ENCODE measurements at places on chromosomes 4 and X.

GRCh38 chr4:26837993-26838842 lies 22.4 kb upstream of the STIM2 start:
- no peak for DNase-seq

DNA sequence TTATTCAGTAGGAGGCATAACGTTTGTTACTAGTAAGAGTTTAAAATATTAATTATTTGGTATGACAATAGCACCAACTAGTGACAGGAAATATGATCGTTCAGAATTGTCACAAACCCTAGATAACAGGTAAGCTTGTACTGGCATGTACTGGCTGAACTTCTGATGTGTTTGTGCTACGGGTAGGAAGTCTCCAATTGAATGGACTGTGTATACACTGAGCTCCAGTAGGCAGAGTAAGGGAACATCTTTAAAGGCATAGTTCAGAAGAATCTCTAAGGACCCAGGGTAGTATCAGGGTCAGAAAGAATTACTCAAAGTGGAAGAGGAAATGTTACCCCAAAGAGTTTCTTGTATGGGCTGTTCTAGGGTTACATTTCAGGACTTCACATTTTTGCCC lies 230.4 kb downstream of the EDA2R start:
- no peak for DNase-seq

GRCh38 chr4:55016131-55016530 lies 109.3 kb downstream of the KDR start:
- no peak for DNase-seq

DNA sequence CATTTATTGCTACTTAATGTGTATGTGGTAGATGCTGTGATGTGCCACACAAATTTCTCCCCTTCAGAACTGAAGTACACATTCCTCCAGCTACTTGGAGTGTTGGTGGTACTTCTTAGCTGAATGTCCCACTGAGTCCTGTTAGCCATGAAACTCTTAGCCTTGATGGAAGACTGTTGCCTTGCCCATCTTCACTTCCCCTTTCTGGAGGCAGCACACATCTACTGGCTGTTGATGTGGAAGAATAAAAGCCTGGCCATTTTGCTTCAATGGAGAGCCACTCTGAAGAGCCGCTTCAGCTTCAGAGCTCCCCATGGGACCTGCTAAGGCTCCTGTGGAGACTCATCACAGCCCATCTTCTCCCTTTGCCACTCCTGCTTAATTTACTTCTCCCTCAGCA lies 157.7 kb upstream of the PITX2 start:
- DNase-seq: no peak

- no peak for DNase-seq
These were observed 573.7 kb downstream of the EPHA5 start for GRCh38 chr4:65096630-65097029.

- DNase-seq: no peak
These were observed 71.0 kb downstream of the SNCA start for GRCh38 chr4:89765966-89766365.

GRCh38 chr4:34261799-34262314 lies 1982.5 kb downstream of the ARAP2 start:
- no peak for DNase-seq

- DNase-seq: peak; percentile 27
These were observed 120.7 kb upstream of the TRIM2 start for GRCh38 chr4:153083447-153083947.

DNA sequence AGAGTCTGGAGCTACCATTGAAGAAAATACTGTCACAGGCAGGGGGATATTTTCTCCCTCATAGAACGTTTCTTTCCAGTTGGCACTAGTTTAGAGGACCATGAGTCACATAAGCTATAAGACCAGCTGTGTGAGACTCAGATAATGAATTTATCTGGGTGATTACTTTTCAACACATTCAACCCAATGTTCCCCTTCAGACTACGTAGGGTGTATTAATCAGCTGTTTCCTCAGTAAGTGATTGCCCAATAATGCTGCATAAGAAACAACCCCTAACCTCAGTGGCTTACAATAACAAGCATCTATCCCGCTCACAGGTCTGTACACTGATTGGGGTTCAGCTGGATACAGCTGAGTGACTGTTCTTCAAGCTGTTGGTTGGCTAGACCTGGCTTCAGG lies 38.1 kb downstream of the CBLL2 start:
- DNase-seq: no peak

DNA sequence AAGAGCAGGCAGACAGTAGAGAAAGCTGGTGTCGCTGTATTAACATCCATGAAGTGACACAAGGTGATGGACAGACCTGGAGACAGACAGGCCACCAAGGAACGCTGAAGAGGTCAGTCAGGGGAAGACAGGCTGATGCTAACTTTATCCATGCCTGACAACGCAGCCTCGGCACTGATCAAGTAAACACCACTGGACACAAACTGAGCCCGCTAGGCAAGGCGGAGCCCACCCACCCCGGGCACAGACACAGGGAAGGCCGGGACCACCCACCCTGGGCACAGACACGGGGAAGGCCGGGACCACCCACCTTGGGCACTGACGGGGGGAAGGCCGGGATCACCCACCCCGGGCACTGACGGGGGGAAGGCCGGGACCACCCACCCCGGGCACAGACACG lies 18.8 kb downstream of the PPP2R3B start:
- no peak for DNase-seq

GRCh38 chrX:40153345-40154249 lies 55.8 kb upstream of the BCOR start:
- peak; percentile 57 for DNase-seq

DNA sequence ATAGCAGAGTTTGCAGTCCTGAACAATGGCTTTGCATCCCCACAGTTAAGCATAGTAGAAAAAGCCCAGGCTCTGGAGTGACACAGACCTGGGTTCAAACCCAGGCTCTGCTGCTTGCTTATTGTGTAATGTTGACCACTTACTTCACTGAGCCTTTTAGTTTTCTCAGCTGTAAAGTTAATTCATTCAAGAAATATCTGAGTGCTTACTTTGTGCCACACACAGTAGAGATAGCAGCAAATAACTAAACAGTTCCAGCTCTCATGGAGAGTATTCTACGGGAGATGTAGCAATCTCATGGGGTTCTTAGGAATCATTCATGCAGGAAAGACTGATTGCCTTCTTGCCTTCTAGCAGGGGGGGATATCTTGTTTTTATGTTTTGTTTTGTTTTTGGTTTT lies 63.2 kb downstream of the SLC9A6 start:
- DNase-seq: no peak

DNA sequence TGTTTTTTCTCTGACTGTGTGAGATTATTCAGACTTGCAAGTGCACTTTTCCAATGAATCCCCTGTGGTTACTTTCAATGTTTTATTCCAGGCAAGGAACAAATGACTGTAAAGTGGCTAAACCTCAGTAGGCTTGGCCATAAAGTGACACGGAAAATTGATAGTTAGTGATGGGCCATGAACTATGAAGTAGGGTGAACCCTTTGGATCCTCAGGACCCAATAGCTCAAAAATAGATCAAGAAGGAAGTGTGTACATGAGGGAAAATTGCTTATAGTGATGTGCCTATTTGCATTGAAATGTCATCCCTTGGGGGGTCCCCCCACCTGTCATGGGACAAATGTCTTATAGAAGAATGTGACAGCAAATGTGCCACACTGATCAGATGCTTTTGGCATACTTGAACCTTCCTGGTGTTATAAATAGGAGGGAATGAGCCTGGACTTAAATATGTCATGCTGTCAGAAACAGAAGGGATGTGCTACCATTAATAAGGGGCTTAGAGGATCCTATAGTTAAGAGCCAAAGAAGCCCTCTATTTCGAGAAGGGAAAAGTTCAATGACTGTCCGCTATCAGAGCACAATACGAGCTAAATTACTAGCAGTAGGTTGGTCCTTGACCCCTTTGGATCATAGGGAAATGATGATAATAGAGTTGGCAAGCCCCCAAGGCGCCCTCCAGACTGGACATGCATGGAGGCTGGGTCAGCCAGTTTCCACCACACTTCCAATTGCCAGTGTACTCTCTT lies 30.3 kb downstream of the SLC16A2 start:
- DNase-seq: no peak

- DNase-seq: no peak
These were observed 15.8 kb downstream of the CAMK2D start for GRCh38 chr4:113745711-113746110.

GRCh38 chrX:12026481-12026880 lies 111.8 kb upstream of the FRMPD4 start:
- DNase-seq: no peak

DNA sequence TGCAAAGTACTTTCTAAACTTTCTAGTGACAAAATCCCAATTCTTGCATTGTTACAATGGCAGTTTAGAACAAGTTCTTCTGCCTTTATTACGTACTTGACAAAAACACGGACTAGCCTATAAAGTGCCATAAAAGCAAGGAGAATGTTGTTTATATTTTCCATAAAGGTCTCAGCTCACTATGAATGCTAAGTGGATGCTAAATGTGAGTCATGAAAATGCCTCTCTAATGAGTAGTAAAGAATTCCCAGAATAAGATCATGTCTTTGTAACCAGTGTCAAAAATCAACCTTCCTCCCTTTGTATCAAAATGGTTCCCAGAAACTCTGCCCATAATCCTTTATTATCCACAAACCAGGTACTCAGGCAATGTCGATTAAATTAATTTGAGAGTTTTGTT lies 539.8 kb upstream of the SLIT2 start:
- DNase-seq: no peak

DNA sequence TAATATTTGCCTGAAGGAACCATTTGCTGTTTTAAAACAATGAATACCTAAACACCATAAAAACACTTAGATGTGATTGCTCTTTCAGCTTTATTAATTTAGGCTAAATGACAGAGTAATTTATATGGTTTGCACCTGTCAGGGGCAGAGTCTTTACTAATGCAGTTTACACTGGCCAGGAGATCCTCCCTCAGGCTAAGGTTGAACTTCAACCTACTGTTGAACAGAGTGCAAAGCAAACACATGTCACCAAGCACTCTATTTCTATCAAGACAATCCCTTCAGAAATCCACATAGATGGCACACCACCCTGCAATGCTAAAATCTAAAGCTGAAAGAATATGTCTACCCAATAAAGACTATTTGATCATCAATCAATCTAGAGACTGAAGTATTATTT lies 147.3 kb downstream of the KLHL13 start:
- no peak for DNase-seq

DNA sequence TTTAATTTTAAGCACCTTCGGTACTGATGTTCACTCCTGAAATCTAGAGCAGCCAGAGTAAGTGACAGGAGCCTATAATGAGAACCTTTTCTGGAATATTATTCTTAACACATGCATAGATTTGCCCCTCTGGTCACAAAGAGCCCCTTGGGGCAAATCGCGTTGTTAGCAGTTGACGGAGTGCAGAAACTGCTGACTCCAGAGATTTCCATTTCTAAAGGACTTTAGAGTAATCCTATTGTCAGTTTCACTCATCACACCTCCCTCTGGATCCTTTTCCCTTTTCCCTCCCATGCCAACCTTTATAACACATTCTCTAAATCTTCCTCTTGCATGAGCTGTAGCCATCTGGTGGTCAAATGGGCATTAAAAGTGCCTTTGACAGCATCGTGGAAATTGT lies 264.9 kb upstream of the PRPS2 start:
- DNase-seq: no peak

GRCh38 chr4:185311113-185311888 lies 84.4 kb downstream of the LRP2BP start:
- no peak for DNase-seq

GRCh38 chr4:118326585-118326984 lies 26.2 kb downstream of the PRSS12 start:
- DNase-seq: no peak

GRCh38 chrX:48477960-48478755 lies 2.2 kb downstream of the FTSJ1 start:
- DNase-seq: no peak

DNA sequence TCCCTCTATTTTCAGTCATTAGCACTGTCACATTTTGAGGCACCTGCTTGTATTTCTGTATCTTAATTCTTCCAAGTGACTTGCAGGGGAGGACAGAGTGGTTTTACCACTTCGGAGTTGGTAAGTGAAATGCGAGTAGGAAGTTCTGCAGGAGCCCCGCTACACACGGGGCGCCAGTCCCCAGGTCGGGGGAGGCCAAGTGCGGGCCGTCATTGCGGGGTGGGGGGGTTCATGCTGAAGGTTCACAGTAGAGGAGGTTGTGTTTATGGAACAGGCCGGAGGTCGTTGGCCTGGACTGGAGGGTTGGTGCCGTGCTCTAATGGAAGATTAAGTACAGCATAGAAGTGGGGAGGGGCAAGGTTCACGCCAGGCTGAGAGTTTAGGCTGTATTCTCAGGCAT lies 44.0 kb downstream of the LRP2BP start:
- no peak for DNase-seq

GRCh38 chr4:120915336-120915735 lies 7.2 kb downstream of the PRDM5 start:
- no peak for DNase-seq

DNA sequence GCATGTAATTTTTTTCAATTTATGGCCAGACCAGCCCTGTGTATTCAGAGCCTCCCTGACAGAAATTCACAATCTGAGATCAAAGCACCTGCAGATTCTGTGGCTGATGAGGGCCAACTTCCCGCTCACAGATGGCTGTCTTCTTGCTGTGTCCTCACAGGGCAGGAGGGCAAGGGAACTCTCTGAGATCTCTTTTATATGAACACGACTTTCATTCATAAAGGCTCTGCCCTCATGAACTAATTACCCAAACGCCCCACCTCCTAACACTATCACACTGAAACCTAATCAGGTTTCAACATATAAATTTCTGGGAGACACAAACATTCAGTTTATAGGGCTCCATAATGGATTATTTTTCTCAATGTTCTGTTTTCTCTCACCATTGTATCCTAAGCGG lies 192.6 kb downstream of the NWD2 start:
- no peak for DNase-seq

DNA sequence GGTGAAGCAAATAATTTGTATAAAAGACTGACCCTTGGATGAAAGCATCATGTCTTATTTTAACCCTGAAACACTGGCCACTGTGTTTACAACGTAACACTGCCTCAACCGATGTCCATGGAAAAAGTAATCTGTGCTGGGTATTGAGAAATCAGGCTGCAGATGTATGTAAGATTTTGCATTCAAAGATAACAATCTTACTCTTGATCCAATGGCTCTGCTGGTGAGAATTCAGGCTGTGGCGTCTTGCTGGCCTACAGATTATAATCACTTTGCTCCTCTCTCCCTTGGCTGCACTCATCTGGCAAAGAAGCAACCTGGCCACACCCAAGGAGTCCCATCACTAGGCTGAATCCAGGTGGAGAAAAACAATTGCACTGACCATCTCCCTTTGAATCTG lies 7.5 kb downstream of the ADGRA3 start:
- no peak for DNase-seq

GRCh38 chr4:110705440-110705782 lies 82.5 kb upstream of the PITX2 start:
- DNase-seq: no peak

GRCh38 chr4:70364002-70364401 lies 3.4 kb downstream of the SMR3A start:
- DNase-seq: no peak

- DNase-seq: no peak
These were observed 266.2 kb upstream of the CASK start for GRCh38 chrX:42189576-42189975.

- no peak for DNase-seq
These were observed 71.8 kb downstream of the SUPT20HL2 start for GRCh38 chrX:24241822-24242648.

- no peak for DNase-seq
These were observed 598.8 kb upstream of the FRG1 start for GRCh38 chr4:189341881-189342280.
